Stimulated activated CD4-positive, alpha-beta T cell treated with anti-CD3 and anti-CD28 coated beads, Interleukin-1b, Interleukin-23, amount 100 ng/mL, for 4 hours (primary cell): ENCODE measurements at places on chromosomes 5 and 9.

GRCh38 chr9:82154573-82154972 is 166.0 kb downstream of the SPATA31D1 start:
- DNase-seq, result no peak

DNA sequence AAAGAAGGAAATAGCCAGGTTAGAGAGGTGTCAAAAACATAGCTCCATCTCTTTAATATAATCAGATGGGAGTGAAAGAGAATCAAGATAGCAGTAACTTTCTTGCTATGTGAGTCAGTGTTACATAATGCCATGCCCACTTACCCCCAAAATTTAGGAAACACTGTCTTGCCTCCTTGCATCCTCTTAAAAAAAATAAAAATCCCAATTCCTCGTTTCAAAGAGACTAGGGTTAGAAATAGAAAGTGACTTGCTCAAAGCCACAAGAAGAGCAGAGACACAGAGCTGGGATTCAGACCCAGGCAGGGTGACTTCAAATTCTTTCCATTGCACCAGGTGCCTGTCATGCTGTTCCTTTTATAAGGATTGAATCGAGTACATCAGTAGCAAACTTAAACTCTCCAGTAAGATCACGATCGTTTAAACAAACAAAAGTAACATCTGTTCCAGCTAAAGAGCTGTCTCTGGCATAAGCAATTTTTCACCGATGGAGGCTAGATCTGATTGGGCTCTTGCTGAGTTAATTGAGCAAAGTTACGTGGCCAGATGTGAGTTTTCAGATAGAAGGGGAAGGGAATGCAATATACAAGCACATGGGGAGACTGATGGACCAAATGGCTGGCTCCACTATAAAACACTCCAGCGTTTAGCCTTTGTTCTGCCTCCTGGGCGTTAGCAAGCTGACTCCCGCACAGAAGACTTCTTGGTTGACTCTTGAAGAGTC is 176.9 kb downstream of the PALM2AKAP2 start:
- no peak for DNase-seq

DNA sequence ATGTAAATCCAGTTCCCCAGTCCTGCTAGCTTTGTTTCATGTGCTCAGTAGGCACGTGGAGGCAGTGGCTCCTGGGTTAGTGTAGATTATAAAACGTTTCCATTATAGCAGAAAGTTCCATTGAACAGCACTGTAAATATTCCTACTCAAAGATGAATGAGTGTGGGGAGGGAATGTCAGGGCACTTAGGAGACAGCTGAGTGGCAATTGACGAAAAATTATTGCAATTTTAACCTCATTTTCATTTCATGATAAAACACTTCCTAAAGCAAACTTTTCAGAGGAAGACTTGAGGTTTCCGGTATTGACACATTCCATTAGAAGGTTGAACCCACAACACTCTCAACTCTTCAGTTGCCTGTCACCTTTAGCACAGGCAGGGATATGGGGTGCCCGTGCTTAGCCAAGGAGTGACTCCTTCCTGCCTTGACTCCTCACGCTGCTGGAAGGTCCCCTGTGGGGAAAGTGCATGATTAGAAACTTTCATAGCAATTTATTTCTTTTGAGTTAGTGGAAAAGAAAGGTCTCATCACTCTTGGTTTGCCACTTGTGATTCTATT is 41.2 kb downstream of the SLC46A2 start:
- DNase-seq, result no peak

GRCh38 chr9:11933926-11934325 is 759.3 kb upstream of the TYRP1 start:
- DNase-seq, result no peak

DNA sequence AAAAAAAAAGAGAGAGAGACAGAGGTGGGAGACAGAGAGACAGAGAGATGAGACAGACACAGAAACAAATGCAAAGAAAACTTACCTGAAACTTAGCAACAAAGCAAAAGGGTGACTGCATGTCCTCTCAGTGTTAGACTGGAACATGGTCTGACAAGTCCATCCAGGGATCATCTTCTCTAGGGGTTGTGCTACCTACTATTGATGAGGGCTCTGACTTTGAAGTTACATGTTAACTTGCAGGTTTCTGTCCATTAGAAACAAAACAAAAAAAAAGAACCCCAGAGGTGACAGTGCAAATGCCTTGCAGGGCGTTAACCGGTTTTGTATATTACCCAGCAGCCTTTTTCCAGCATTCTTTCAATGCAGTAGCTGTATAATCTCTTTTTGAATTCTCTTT is 13.6 kb upstream of the SPARC start:
- no peak for DNase-seq

DNA sequence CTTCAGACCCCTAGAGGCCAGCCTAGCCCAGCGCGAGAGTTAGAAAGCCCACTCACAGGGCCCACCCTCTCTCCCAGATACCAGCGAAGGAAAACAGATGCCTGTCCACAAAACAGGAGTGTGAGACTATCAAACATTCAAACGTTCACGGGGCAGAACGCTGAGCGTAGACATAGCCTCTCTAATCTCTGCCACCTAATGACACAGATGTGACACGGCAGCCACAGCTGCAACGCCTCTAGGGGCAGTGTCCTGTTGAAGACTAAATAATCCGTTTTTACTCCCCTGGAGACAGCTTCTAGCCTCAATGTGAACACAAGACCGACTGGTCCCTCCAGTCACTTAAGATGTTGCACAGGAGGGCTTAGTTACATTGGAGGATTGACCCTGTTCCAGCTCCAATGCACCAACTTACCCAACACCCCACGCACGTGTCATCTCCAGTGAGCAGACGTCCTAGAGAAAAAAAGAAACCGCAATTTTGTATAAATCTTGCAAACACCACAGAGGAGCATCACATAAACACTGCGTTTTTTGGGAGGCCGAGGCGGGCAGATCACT is 14.3 kb downstream of the DIPK1B start:
- no peak for DNase-seq

GRCh38 chr5:72013766-72014624 is 93.3 kb upstream of the MAP1B start:
- DNase-seq, result no peak

GRCh38 chr5:96655085-96655484 is 7.1 kb upstream of the CAST start:
- DNase-seq, result no peak

DNA sequence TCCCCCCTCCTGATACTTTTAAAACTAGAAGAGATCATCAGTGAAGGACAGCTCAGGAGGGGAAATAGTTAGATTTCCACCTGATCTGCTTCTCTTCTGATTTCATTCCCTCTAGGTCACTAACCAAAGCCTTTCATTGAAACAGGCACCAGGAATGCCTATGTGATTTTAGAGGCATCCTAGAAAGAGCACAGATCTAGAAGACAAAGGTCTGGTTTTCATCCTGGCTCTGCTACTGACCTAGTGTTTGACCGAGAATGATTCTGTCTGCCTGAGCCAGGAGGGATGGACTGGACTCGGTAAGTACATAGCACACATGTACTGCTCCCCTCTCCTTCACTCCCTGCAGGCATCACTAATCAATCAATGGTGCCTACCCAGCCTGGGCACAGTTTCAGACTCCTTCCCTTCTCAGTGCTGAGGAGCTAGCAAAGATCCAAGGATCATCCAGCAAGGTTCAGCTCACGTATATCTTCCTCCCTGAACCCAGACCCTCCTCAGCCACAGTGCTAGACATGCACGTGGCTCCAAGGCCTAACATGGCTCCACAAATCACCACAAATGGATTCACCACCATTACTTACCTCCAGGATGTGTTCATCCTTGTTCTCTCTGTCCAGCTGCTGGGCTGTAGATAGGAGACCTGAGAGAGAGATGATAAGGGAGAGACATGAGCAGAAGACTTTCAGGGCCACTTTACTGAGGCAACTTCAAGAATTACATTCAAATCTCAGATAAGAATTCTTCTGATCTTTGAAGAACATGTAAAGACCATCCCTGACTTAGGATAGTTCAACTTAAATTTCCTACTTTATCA is 35.2 kb downstream of the FAT2 start:
- DNase-seq, result no peak

DNA sequence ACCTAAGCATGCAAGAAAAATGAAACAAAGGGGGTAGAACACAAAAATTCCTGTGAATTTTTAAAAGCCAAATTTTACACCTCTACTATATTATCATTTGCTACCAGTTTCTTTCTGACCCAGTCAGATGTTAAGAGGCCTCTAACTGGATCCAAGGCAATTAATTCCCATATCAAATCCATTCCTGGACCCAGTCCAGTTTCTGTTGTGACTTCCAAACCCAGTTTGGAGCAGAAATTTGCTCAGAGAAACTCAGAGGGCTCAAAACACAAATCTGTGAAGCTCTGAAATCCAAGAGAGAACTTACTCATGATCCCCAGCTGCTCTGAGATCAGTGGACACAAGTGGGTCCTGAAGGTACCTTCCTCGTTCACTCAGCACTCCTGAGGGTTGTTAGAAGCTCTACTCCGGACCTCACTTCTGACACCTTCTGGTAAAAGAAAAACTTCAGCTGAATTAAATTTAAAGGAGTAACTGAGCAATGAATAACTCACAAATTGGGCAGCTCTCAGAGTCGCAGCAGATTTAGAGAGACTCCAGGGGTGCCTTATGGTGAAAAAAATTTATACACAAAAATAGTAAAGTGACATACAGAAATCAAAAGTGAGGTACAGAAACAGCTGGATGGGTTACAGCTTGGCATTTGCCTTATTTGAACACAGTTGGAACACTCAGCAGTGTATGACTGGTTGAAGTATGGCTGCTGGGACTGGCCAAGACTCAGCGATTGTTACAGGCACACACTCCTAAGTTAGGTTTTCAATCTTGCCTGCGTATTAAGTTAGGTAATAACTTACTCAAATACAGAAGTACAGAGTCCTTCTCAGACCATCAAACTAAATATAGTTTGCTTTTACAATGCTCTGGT is 32.4 kb downstream of the INSL4 start:
- no peak for DNase-seq

DNA sequence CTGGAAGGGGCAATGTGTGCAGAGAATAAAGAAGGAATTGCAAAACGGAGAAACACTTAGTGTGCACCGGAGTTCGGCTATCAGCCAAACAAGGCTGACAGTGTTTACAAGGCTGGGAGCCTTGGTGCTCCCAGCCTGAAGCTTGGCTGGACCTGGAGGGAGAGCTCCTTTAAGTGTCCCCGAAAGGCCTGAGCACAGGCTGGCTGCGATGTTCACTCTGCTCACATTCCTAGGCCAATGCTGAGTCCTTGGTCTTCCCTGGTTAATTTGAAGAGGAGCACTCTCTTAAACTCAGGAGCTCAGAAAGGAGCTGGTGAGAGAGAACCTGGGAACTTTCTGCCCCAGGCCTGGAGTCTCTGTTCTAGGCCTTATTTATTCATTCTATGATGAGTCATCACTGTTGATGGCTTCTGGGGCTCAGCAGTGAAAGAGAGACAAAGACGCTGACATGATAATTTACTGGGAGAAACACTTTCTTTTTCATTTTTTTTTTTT is 88.6 kb upstream of the MYO10 start:
- DNase-seq, result no peak

DNA sequence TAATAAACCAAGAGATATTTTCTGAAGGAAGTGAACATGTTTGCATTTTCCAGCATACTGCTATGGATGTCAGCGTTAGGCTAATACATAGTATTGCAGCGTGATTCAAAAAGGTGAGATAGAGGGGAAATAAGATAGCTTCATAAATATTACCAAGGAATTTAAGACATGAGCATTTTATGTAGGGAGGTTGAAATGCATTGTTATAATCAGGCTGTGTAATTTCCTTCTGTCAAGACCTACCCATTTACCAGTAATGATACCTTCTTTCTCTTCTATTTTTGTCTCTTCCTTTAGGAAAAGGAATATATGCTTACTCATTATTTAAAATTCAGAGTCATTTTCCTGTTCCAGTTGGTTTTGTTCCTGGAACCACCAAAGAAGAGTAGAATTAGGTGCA is 33.3 kb downstream of the PIK3R1 start:
- no peak for DNase-seq

GRCh38 chr5:14295610-14296009 is 152.5 kb downstream of the TRIO start:
- DNase-seq, result no peak

- peak; percentile 28 for DNase-seq
Observed at GRCh38 chr9:127311239-127311741, 46.7 kb downstream of the GARNL3 start.
